ENCODE measurements at places on chromosomes 16 and 17.

DNA sequence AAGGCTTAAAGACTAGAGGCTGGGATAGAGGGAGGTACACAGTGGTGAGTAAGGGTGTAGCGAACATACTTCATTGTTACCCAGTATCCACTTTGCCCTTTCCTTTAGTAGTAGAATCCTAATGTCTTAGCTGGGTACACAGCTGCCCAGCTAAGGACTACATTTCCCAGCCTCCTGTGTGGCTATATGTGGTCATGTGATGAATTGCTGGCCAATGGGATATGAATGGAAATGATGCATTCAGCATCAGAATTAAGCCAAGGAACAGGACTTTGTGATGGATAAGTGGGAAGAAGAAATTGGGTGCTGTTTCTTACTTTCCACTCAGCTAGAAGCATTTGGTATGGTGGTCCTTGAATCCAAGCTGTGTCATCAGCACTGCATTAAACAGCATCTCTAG, 55.9 kb downstream of the FOXL1 start:
- no peak for DNase-seq

DNA sequence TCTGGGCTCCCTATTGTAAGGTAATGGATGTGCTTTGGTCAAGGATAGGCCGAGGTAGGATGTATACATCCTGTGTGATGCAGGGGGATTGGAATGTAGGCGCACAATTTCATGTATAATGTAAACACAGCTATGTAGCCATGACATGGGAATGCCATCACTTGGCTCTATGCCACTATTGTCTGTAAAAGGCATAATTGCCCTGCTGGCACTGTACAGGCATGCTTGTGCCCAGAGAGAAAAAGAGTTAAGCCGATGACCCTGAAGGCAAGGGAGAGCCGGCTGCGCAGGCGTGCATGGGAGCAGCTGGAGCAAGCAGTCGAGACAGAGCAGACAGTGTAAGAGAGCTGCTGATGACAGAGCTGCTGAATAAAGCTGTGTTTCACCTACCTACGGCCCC, 212.5 kb upstream of the CPHXL start:
- DNase-seq = no peak

- no peak for DNase-seq
Measured at GRCh38 chr17:73224663-73225305, 31.9 kb downstream of the COG1 start.

- DNase-seq = no peak
Measured at GRCh38 chr17:60604686-60605334, 4.8 kb downstream of the PPM1D start.

- no peak for DNase-seq
Measured at GRCh38 chr17:77307479-77308198, 166.9 kb downstream of the SEC14L1 start.

DNA sequence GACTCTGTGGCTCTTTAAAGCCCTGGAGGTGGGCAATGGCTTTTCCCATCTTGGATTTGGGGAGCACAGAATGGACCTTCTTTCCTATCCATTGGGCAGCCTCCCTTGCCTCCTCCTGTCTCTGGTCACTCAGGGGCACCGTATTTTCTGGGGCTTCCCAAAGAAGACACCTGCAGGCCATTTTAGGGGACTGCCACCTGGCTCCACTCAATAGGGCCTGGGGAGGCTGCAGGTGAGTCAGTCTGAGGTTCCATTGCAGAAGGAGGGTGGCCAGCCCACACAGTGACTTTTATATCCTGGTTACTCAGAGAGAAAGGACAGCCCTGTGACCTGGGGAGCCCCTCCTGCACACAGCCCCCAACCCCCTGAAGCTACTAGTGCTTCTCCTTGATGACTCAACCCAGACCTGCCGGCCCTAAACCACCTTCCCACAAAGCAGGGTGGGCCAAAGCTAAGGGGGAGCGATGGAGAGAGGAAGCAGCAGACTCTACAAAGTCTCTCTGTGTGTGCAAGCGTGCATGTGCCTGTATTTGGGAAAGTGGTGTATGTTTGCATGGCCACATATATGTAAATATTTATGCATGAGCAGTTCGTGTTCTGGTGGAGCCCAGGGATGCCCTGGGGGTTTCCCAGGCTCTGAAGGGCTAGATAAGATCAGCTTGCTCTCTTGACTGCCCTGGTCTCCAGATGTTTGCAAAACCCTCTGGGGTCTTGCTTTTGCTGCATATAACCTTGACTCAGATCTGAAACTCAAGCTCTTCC, 5.0 kb downstream of the CX3CL1 start:
- no peak for DNase-seq

- no peak for DNase-seq
Measured at GRCh38 chr16:71712501-71712900, 12.0 kb downstream of the PHLPP2 start.

GRCh38 chr16:18969050-18969854, 14.5 kb upstream of the TMC7 start:
- peak; percentile 95 for DNase-seq

- DNase-seq = no peak
Measured at GRCh38 chr16:73052576-73052975, 4.6 kb upstream of the ZFHX3 start.

GRCh38 chr17:81513753-81514488, 1.3 kb upstream of the ACTG1 start:
- DNase-seq = no peak

- no peak for DNase-seq
Measured at GRCh38 chr17:75407655-75408352, 2.3 kb upstream of the GRB2 start.

- DNase-seq = no peak
Measured at GRCh38 chr17:55394357-55395021, 27.1 kb downstream of the MMD start.

DNA sequence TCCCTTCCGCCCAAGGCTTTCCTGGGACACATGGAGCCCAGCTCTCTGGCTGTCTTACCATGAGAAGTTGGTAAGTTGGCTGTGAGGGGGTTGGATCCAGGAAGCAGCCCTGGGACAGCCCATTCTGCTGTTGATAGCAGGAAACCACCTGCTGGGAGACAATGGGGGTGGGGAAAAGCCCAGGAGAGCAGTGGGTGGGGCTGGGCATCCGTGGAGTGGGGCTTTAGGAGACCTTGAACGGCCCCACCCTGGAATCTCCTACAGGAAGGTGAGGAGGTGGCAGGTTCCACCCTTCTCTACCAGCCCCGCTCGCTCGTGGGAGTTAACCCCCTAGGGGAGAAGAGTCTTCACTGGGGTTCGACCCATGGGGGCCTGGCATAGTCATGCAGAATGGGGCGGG, 5.8 kb downstream of the TMEM92 start:
- DNase-seq = no peak

GRCh38 chr17:28324267-28324745, 5.3 kb downstream of the TMEM97 start:
- DNase-seq = peak; percentile 13

DNA sequence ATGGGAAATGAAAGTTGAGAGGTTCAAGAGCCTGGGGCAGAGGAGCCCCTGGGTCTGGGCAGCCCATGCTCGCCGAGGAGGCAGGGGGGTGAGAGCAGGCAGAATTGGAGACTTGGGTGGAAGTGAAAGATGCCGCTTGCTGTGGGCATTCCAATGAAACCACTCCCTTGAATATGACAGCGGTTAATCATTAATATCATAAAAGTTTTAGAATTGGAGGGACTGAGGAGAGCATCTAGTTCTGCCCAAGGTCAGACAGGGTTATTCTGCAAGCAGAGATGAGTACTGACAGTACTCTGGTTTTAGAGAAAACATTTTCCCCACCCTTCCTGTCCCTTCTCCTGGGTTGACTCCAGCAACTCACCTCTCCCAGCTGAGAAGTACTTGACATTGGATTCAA, 180.2 kb downstream of the MSI2 start:
- no peak for DNase-seq

GRCh38 chr17:77802333-77802615, 156.2 kb upstream of the TNRC6C start:
- no peak for DNase-seq

GRCh38 chr16:60407034-60407433, 1629.2 kb downstream of the CDH8 start:
- no peak for DNase-seq

GRCh38 chr16:81641395-81642106, 137.5 kb upstream of the PLCG2 start:
- no peak for DNase-seq

GRCh38 chr16:57970970-57971369, at the start of gene CNGB1:
Gene CNGB1, minus strand, starts transcription at chr16:57971128. Its CDS starts 3,842 bp downstream, at chr16:57967286.
- DNase-seq = no peak

GRCh38 chr17:37701496-37701898, 43.4 kb downstream of the HNF1B start:
- DNase-seq = no peak

DNA sequence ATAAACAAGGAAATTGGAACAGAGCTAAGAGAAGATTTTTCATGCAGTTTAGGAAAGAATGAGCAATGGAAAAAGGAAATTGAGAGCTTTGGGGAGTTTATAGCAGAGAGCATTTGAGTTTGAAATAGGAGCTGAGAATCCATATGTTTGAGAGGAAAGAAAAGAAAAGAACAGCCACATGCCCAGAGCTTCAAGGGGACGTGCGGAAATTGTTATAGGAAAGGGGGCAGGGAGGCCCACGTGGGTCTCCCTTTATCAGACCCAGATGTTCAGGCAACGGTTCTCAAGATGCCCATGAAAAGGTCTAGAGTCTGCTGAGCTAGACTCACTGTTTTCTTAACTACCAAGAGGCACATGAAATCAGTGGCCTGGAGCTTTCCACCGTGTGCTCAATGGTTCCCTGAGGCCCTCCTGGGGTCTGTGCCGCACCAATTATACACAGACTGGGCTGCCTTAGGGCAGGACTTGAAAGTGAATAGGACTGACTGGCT, 31.2 kb downstream of the CHD9 start:
- DNase-seq = no peak

DNA sequence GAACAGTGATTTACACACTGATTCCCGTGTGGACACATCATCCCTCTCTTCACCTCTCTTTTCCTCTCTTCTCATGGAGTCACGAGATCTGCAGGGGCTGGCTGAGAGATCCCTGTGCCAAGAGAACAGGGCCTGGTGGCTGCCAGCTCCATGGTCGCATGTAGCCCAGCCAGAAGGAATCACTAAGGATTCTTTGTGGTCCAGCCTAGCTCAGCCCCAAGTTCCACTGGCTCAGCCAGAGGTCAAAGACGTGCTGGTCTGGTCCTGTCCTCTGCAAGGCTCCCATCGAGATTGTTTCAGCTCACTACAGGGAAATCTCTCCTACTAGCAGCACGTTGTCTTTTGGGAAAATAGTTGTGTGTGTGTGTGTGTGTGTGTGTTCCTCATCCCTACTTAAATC, 66.4 kb downstream of the NDEL1 start:
- DNase-seq = no peak

GRCh38 chr17:82693168-82693867, 5.2 kb downstream of the RAB40B start:
- no peak for DNase-seq

- no peak for DNase-seq
Measured at GRCh38 chr17:27247071-27247957, 46.6 kb upstream of the WSB1 start.

GRCh38 chr17:72677108-72677507, 415.4 kb downstream of the SLC39A11 start:
- no peak for DNase-seq
